Aortic smooth muscle cell (primary cell): ENCODE measurements at places on chromosomes 1 and 21. TPM values are rescaled to one million over a fixed set of nuclear protein-coding genes. Genes with fewer than 3 reads are reported as not detected.

PRRC2C gene
- total RNA-seq, result 47.7 and 57.8 TPM in 2 replicates

VWA5B1 gene
- not detected in 2 replicates for total RNA-seq

RAB42 gene
- 0.93 and 1.7 TPM in 2 replicates for total RNA-seq

ANP32E gene
- total RNA-seq, result 28.8 and 36.5 TPM in 2 replicates

CD244 gene
- total RNA-seq, result not detected in 2 replicates

GBP7 gene
- total RNA-seq, result not detected in 2 replicates

VANGL2 gene
- not detected in 2 replicates for total RNA-seq

OPTC gene
- not detected in 2 replicates for total RNA-seq

CATSPERE gene
- total RNA-seq, result 0.62 and 1.5 TPM in 2 replicates

FCRL2 gene
- total RNA-seq, result not detected in 2 replicates

CCDC28B gene
- 15.6 and 17.6 TPM in 2 replicates for total RNA-seq

PBX1 gene
- total RNA-seq, result 53.0 and 60.5 TPM in 2 replicates

C1orf226 gene
- total RNA-seq, result under 0.01 TPM in 2 replicates

PLA2G2F gene
- total RNA-seq, result not detected in 2 replicates

PLXNA2 gene
- 12.8 and 19.6 TPM in 2 replicates for total RNA-seq

NCMAP gene
- total RNA-seq, result not detected in 2 replicates

F5 gene
- under 0.01 TPM in 1 of 2 replicates, not detected in the other for total RNA-seq
